Natural killer cell treated with Interleukin-12 subunit alpha and Interleukin-12 subunit beta and Interleukin-15 and Interleukin-18, amount 100 ng/mL, for 72 hours (primary cell): ENCODE measurements at places on chromosomes 13 and 19.

DNA sequence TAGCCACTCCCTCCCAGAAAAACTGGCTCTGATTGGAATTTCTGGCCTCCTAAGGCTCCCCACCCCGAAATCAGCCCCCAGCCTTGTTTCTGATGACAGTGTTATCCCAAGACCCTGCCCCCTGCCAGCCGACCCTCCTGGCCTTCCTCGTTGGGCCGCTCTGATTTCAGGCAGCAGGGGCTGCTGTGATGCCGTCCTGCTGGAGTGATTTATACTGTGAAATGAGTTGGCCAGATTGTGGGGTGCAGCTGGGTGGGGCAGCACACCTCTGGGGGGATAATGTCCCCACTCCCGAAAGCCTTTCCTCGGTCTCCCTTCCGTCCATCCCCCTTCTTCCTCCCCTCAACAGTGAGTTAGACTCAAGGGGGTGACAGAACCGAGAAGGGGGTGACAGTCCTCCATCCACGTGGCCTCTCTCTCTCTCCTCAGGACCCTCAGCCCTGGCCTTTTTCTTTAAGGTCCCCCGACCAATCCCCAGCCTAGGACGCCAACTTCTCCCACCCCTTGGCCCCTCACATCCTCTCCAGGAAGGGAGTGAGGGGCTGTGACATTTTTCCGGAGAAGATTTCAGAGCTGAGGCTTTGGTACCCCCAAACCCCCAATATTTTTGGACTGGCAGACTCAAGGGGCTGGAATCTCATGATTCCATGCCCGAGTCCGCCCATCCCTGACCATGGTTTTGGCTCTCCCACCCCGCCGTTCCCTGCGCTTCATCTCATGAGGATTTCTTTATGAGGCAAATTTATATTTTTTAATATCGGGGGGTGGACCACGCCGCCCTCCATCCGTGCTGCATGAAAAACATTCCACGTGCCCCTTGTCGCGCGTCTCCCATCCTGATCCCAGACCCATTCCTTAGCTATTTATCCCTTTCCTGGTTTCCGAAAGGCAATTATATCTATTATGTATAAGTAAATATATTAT is 6.1 kb downstream of the FOSB start:
- peaks cover 7% of the 10 kb centered on the region for H3K27me3 ChIP-seq
- no peak overlapping the region for H3K27ac ChIP-seq
- H3K4me3 ChIP-seq, result no peak overlapping the region
- peaks cover 5% of the 10 kb centered on the region for H3K36me3 ChIP-seq
- peaks cover 52% of the 10 kb centered on the region for H3K4me1 ChIP-seq
- no peak for DNase-seq

DNA sequence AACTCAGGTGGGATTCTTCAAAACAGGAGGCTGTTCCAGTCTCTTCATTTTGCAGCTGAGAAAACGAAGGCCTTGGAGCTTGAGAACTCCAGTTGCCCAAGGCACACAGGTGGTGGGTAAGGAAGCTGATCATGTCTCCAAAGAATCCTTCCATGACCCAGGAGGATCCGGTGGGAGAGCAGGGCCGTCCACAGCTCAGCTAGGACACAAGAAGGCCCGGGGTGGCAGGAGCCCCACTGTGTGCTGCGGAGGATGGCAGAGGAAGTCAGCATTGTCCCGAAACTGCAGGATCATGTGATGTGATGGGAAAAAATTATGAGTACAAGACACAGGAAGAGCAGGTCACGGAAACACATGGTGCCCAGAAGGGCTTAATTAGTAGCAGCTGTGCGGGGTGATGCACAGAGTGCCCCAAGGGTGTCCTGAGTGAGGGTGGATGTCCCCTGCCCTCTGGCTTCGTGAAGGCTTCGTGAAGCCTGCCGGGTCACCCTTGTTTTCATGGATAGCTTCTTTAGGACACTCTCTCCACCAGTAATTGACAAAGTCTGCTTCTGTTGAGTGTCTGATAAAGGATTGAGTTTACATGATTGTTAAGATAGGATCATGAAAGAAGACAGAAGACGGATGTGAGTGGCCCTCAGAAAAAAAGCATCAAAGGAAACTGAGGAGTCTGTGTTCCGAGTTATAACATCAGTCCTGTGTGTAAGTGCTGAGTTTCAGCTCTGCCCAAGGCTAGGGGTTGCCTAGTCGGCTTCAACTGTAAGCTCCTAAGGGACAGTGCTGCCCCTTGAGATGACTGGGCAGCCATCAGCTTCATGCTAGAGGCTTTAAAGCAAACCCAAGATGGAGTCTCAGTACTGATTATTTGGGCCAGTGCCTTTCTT is 33.8 kb upstream of the SACS start:
- H3K4me1 ChIP-seq, result peaks cover 7% of the 10 kb centered on the region
- H3K27me3 ChIP-seq, result peaks cover 7% of the 10 kb centered on the region
- DNase-seq, result no peak
- peak overlapping the region; percentile 66 for H3K4me3 ChIP-seq

DNA sequence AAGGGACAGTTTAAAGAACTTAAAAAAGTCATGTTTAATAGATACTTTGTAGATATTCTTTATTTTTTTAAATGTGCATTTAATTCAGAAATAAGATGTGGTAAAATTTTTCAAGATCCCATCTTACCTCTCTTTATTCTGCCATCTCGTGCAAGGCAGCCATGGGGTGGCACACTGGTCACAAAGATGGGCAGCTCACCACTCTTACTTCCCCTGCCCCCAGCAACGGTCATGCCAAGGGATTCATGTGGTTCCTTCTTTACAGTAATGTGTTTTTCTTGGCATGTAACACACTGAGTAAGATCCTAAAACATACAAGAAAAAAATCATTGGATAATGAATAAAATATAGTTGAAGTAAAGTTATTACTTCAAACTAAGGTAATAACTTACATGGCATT is 64.2 kb downstream of the LNX2 start:
- no peak overlapping the region for H3K27ac ChIP-seq
- H3K4me1 ChIP-seq, result peaks cover 13% of the 10 kb centered on the region
- no peaks in the 10 kb centered on the region for H3K27me3 ChIP-seq
- H3K4me3 ChIP-seq, result no peak overlapping the region

GRCh38 chr19:2733930-2734588 is 5.8 kb downstream of the SLC39A3 start:
- H3K27me3 ChIP-seq, result no peaks in the 10 kb centered on the region
- H3K27ac ChIP-seq, result no peak overlapping the region
- DNase-seq, result peak; percentile 44
- peaks cover 7% of the 10 kb centered on the region for H3K4me1 ChIP-seq
- H3K36me3 ChIP-seq, result no peaks in the 10 kb centered on the region
- no peak overlapping the region for H3K4me3 ChIP-seq

GRCh38 chr13:28582225-28582891 is 76.6 kb upstream of the POMP start:
- no peak for DNase-seq
- no peak overlapping the region for H3K4me3 ChIP-seq
- peaks cover 10% of the 10 kb centered on the region for H3K4me1 ChIP-seq
- H3K27me3 ChIP-seq, result no peaks in the 10 kb centered on the region

DNA sequence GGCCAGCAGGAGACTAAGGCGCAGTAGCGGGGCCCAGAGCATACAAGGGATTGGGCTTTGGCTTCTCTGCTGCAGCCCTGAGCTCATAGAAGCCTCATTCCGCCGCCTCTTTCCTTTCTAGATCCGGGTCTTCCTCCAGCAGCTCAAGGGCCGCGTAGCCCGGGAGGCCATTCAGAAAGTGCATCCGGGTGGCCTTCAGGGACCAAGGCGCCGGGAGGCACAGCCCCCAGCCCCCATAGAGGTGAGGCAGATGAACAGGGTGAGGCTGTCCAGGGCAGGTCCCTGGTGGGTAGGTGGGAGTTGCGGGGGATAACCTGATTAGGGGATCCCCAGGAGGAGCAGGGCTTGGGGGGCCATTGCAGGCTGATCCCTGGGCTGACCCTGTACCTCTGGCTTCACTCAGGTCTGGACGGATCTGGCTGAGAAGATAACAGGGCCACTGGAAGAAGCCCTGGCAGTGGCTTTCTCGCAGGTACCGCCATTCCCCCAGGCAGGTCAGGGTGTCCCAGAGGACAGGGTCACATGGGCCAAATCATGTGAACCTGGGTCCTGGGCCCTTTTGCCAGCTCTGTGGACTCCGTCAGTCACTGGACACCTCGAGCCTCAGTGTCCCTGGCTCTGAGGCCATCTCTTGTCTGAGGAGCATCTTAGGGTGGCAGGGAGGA is 1.3 kb downstream of the SNAPC2 start:
- H3K4me3 ChIP-seq, result peak overlapping the region; percentile 87
- peaks cover 19% of the 10 kb centered on the region for H3K4me1 ChIP-seq
- peak overlapping the region; percentile 60 for H3K27ac ChIP-seq
- H3K36me3 ChIP-seq, result no peaks in the 10 kb centered on the region

- no peak overlapping the region for H3K4me3 ChIP-seq
- peaks cover 14% of the 10 kb centered on the region for H3K27me3 ChIP-seq
- H3K36me3 ChIP-seq, result no peaks in the 10 kb centered on the region
- DNase-seq, result no peak
- no peak overlapping the region for H3K27ac ChIP-seq
Observed at GRCh38 chr19:29893606-29894284, 48.3 kb upstream of the URI1 start.

- H3K4me1 ChIP-seq, result no peaks in the 10 kb centered on the region
- H3K27ac ChIP-seq, result no peak overlapping the region
- no peaks in the 10 kb centered on the region for H3K36me3 ChIP-seq
Observed at GRCh38 chr13:43206838-43207237, 183.5 kb downstream of the DNAJC15 start.

DNA sequence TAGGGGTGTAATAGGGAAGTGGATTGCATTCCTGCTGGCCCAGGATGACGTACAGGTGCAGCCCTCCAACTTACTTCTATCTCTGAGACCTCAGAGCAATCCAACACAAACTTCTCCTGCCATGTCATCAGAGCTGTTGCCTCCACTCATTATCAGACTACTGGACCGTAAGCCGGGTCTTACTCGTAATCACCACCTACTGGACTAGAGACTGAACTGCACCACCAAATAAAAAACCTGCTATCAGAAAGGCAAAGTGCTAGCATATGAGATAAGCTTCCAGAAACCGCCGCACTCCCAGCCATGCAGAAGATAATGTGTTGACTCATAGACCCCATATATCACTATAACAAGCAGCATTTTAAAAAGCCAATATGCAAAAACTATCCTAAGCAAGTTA is 102.0 kb downstream of the SLITRK1 start:
- peaks cover 4% of the 10 kb centered on the region for H3K36me3 ChIP-seq
- H3K4me3 ChIP-seq, result no peak overlapping the region
- no peaks in the 10 kb centered on the region for H3K27me3 ChIP-seq
- H3K4me1 ChIP-seq, result no peaks in the 10 kb centered on the region
- DNase-seq, result no peak
- no peak overlapping the region for H3K27ac ChIP-seq

DNA sequence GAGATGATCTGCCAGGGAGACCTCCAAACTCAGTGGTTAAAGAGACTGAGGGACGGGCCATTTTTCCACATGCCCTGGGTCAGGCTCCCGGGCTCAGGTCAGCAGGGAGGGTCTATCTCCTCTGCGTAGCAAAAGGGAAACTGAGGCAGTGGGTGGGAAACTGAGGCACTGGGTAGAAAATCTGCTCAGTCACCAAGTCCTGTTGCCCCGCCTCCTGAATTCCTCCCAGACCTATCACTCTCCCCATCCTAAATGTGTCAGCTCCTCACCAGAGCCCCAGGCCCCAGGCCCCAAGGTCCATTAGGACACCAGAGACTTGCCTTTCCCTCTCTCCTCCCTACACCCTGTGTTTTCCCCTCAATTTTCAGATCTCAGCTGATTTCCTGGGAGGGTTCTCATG is 2.4 kb downstream of the CD320 start:
- no peaks in the 10 kb centered on the region for H3K36me3 ChIP-seq
- H3K27ac ChIP-seq, result peak overlapping the region; percentile 86
- no peak for DNase-seq
- no peaks in the 10 kb centered on the region for H3K27me3 ChIP-seq

DNA sequence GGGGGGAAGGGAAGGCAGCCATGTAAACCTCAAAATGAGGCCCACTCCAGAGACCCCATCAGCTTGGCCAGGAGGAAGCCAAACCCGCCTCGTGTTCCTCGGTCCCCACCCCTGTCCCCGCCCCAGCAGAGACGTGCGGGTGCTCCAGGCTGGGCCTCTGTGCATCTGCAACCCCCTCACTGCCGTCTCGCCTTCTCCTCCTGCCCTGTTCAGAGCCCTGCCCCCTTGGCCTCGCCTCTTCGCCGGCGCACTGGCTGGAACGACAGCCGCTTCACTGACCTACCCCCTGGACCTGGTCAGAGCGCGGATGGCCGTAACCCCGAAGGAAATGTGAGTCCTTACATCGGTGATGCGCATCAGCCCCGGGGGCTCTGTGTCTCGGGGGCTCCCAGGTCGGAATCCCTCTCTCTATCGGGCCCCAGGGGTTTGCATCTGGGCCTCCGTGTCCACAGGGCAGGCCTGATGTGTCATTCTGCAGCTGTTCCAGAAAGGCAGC is 32.2 kb downstream of the TMEM161A start:
- peak; percentile 49 for DNase-seq
- H3K36me3 ChIP-seq, result no peaks in the 10 kb centered on the region
- no peaks in the 10 kb centered on the region for H3K4me1 ChIP-seq
- no peak overlapping the region for H3K27ac ChIP-seq

DNA sequence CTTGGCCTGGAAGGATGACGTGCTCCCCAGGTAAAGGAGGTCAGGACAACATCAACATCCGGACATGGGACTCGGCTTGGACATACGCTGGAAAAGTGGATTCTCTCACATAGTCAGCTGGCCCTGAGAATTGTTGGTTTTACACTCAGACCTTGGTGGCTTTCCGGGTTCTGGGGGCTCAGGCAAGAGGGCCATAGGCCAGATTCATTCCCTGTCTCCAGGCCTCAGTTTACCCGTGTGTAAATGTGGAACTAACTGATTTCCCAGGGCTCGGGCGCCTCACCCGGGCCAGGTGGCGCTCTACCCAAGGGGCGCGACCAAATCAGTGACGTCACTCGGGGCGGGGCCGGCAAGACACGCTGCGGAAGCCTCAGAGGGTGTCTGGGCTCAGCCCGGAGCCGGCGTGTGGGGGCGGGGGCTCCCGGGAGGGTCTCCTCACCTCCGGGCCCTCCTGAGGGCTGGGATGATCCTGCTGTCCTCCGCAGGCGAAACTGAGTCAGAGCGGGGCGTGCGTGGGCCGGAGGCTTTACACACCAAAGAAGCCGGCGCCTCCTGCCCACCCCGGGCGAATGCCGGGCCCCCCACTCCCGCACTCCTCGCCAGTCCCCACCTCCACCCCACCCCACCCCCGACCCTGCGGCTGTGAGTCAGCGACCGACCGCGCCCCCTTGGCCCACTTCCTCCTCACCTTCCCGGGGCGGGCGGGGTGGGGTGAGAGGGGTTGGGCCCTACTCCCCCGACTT is 862 bp upstream of the VASP start:
- peaks cover 21% of the 10 kb centered on the region for H3K4me1 ChIP-seq
- peak overlapping the region; percentile 96 for H3K4me3 ChIP-seq
- no peaks in the 10 kb centered on the region for H3K27me3 ChIP-seq
- peaks cover 19% of the 10 kb centered on the region for H3K36me3 ChIP-seq

DNA sequence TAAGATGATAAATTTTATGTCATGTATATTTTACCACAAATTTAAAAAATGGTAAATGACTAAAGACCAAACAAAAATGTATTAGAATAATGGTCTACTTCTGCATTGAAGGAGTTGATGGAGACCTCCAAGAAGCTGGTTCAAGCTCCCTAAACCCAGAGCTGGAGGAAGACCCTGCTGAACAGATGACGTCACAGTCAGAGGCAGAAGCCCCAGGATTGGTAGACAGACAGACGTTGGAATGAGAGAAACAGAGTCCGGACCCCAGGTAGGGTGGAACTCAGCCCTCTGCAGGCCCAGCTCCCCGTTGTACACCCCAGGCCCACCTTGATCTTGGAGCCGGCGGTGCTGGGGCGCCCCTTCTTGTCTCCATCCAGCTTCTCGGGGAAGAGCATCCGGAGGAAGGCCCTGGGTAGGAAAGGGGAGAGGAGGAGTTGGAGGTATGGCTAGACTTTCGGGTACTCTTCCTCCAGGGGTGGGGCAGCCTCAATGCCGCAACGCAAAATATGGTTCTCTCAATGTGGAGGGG is 25.7 kb upstream of the ZNF414 start:
- peaks cover 16% of the 10 kb centered on the region for H3K36me3 ChIP-seq
- H3K27ac ChIP-seq, result peak overlapping the region; percentile 51
- H3K4me1 ChIP-seq, result peaks cover 17% of the 10 kb centered on the region
- no peak overlapping the region for H3K4me3 ChIP-seq
- no peaks in the 10 kb centered on the region for H3K27me3 ChIP-seq
